ENCODE measurements at places on chromosomes 7 and 10.

GRCh38 chr7:130899638-130900401 is 165.8 kb upstream of the KLF14 start:
- no peak for DNase-seq

GRCh38 chr7:213324-213993 is 21.1 kb downstream of the FAM20C start:
- no peak for DNase-seq

DNA sequence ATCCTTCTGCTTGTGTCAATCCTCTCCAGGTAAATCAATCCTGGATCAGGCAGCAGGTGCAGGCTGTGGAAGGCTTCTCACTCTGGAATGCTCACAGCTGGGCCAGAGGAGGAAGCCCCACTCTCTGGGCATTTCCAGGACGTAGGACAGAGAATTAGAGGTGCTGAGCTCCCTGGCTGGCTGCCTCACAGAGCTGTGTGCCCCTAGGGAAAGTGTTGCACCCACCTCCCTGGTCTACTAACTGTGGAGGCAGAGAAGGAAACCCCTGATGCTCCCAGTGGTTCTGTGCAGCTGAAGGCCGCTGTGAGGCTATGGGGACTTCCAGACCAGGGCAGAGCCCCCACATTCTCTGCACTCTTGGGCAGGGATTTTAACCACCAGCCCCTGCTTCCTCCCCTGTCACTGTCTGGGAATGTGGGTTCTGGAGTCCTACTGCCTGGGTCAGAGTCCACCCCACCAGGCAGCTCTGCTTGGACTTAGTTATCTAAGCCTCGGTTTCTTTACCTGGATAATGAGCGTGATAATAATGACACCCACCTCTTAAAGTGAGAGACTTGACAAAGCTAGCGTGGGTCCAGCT is 73.5 kb upstream of the EEPD1 start:
- no peak for DNase-seq

DNA sequence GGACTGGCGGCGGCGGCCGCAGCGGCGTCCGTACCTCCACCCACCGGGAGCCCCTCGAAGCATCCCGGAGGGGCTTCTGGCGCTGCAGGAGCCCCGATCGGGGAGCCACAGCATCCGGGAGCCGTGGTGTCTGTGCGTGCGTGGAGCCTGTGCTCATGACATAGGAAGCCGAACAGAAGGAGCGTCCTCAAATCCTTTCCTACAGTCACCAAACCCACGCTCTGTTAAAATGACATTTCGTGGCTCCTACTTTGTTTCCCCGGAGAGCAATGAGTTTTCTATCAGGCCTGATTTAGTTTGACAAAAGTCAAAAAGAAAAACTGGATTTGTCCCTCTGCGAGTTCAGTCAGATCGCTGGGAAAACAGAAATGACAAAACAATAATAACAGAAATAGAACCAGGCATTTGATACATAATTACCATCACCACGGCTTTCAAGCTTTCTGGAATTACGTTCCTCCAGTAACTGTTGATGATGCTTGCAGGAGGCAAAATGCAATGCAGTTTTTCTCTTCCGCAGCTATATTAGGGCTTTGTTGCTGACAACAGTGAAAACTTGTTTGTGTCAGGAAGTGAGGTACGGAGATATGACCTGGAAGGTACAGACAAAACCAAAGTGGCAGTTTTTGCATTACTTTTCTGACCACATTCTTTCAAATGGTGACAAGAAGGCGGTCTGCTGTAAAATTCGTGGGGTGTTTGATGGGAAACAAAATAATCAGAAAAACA is 219.3 kb upstream of the MKLN1 start:
- peak; percentile 89 for DNase-seq

- DNase-seq = no peak
Measured at GRCh38 chr10:33273295-33274002, 61.0 kb downstream of the NRP1 start.

- no peak for DNase-seq
Measured at GRCh38 chr7:3575753-3576531, 274.9 kb downstream of the SDK1 start.

GRCh38 chr7:158108646-158109293 is 478.9 kb downstream of the PTPRN2 start:
- no peak for DNase-seq

GRCh38 chr7:127582361-127582760 is 3.0 kb downstream of the GCC1 start:
- DNase-seq = no peak

- no peak for DNase-seq
Measured at GRCh38 chr7:18225067-18225466, 197.4 kb upstream of the PRPS1L1 start.

GRCh38 chr7:150322833-150323681 is at the start of the genes ACTR3C and LRRC61:
ACTR3C (minus strand) TSS chr7:150323545; CDS start chr7:150295296, 28,249 bp downstream.
LRRC61 (plus strand) TSS chr7:150323355; CDS start chr7:150336862, 13,507 bp downstream.
- DNase-seq = peak; percentile 53

GRCh38 chr7:29977886-29978651 is 11.5 kb downstream of the SCRN1 start:
- DNase-seq = no peak

GRCh38 chr7:80439894-80440821 is 71.7 kb downstream of the GNAT3 start:
- DNase-seq = no peak

DNA sequence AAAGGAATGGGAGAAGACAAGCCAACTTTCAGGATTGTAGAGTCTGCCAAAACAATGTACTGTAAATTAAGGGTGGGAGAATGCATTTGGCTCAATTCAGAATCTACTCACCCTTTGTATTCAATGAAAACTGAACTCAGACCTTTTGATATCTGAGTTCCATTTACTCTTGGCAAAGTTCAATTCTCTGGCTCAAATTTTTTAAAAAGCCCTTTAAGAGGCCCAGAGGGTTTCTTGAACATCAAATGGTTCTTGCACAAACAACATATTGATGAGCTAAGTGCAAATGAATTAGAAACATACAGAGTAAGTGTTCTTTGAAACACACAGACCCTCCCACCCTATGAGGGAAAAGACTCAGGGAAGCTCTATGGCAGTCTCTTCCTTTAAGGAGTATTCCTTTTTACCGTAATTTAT is 5.2 kb upstream of the XPNPEP1 start:
- no peak for DNase-seq

DNA sequence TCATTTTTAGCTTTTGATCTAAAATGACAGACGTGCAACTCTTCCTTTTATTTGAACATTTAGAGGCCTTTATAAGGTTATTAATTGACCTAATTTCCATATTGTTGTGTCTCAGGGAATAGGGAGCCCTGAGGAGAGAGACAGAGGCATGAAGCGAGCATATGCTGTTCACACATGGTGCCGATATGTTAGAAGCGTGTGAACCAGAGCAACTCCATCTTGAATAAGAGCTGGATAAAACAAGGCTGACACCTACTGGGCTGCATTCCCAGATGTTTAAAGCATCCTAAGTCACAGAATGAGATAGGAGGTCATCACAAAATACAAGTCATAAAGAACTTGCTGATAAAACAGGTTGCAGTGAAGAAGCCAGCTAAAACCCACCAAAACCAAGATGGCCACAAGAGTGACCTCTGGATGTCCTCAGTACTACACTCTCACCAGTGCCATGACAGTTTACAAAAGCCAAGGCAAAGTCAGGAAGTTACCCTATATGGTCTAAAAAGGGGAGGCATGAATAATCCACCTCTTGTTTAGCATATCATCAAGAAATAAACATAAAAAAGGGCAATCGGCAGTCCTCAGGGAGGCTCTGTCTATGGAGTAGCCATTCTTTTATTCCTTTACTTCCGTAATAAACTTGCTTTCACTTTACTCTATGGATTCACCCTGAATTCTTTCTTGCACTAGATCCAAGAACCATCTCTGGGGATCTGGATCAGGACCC is 80.1 kb downstream of the SEC61G start:
- DNase-seq = no peak

DNA sequence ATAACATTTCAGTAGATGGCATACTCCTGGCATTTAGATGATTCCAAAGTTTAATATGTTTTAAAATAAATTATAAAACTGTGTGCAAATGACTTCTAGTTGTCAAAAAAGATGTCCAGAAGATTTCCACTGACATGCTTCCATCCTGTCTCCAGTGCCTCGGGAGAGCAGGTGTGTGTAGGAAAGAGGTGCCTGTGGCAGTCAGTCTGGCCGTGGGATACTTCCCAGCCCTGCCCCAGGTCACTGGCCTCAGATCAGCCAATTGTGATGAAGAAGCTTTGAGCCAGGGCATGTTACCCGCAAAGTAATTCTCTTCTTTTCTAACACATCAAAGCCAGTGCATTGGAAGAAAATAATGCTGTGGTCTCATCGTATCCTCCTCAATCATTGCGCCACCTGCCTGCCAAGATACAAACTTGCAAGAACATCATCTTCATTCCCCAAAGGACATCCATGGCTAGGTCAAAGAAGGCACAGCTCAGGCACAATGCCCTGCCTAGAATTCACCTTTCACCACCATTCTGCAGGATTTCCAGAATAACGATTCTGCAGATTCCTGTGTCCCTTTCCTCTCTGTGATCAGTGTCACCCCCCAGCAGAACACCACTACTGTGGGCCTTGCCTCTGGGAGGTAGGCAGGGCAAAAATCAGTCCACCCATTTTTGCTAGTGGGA is 6.3 kb upstream of the KCNMA1 start:
- DNase-seq = peak; percentile 15

DNA sequence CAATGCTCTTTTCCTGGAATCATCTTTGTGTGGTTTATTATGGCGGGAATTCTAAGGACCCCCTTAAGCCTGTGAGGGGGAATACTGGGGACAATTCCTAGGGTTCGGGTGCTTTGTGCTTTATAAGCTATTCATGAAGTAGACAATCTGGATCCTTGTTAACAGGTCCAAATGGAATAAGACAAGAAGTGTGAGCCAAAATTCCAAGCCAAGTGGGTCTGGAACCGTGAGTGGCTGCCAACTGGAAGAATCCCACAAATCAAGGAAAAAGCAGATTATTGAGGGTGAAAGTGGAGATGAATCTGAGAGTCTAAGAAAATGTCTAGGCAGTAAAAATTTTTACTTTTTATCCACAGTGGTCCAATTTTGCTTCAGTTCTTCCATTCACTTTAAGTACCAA is 136.8 kb downstream of the MDFIC start:
- no peak for DNase-seq

- no peak for DNase-seq
Measured at GRCh38 chr10:132924046-132924952, 18.1 kb downstream of the CFAP46 start.

- no peak for DNase-seq
Measured at GRCh38 chr10:131737543-131738395, 163.0 kb upstream of the PPP2R2D start.

DNA sequence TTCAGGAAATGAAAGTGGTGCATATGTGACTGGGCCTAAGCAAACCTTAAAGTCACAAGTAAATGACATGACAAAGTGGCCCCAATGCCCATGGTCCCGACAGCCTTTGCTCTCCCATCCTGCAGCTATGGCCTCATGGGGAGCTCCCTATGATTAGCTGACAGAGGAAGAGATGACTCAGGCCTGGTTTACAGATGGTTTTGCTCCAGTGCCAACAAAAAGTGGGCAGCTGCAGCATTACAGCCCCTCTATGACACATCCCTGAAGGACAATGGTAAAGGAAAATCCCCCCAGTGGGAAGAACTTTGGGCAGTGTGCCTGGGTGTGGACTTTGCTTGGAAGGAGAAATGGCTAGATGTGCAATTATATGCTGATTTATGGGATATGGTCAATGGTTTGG is 105.1 kb upstream of the ADCY1 start:
- no peak for DNase-seq

GRCh38 chr10:70234668-70235447 is 1.6 kb upstream of the PPA1 start:
- DNase-seq = no peak

- no peak for DNase-seq
Measured at GRCh38 chr7:34727464-34727995, 69.5 kb downstream of the NPSR1 start.

DNA sequence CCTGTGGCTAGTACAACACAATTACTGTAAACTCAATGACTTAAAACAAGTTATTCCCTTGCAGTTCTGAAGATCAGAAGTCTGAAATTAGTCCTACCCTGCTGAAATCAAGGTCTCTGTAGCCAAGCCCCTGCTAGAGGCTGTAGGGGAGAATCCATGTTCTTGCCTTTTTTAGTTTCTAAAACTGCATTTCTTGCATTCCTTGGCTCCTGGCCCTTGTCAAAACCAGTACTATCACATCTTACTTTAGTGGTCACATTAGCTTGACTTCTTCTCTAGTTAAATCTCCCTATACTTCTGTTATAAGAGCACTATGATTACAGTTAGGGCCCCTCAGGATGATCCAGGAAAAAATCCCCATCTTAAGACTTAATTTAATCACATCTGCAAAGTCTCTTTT is 567.0 kb downstream of the GFRA1 start:
- DNase-seq = no peak

DNA sequence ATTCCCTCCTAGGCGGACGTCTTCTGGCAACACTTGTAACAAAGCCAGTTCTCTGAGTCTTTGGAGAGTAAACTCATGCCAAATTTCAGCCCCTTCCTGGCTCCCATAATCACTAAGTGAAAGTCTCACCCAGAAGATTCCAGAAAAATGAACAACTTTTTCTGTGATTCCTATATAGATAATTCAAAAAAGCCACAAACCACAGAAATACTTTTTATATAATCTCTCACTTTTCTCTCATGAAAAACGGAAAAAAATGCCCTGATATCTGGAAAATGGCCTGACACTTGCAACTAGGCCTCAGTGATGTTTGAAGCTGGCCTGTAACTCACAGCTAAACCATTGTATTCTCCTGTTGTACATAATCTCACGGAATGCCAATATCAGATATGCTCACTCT is 296.2 kb downstream of the HTR7 start:
- no peak for DNase-seq

DNA sequence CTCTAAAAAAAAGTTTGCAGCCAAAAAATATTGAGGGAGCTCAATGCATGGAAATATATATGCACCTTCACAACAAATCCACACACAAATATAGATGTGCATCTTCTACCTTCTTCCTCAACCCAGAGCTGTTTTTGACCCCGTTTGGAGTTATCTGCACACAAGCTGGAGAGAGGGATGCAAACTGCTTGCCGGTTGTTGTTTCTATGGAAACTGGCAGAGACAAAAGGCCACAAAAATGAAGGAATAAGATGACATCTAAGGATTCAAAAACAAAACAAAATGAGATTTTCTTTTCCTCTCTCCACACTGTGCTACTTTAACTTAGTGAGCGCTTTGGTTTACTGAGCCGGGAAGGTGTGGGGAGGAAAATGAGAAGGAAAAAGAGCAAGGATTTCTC is 210.2 kb upstream of the AGK start:
- no peak for DNase-seq

DNA sequence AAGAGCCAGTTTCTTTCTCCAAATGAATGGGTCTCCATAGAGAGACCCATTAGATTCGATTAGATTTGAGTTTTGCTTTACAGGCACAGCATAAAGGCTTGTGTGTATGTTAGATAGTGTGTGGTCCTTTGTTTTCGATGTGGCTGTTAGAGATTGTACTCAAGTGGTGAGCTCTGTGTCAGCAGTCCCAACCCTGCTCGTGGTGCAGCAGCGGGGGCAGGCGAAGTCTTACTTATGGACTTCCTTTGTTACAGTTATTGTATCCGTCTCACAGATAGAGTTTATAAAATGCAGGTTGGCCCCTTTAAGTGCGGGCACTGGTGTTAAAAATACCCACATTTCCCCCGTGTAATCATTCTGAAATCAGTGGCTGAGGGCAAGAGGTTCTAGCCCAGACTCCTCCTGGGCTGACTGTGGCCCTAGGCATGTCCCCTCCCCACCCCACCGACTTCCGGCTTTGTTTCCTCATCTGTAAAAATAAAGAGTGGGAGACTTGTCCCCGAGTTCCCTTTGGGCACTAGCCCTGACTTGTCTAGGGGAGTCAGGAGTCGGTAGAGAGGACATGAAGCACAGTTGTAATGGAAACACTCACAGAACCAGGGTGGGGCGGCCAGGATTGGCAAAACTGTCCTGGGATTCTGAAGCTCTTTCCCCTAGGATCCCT is 28.6 kb downstream of the MTURN start:
- peak; percentile 19 for DNase-seq

All from CD4-positive, alpha-beta T cell treated with Interferon alpha-2 for 1 hour (primary cell).